Stimulated activated CD4-positive, alpha-beta T cell treated with anti-CD3 and anti-CD28 coated beads, Interleukin-2, amount 100 ng/mL, for 24 hours (primary cell): ENCODE measurements at places on chromosomes 1 and 21.

- DNase-seq = no peak
Observed at GRCh38 chr21:14356746-14357145, 26.2 kb downstream of the HSPA13 start.

GRCh38 chr1:25906644-25907300 lies 553 bp upstream of the STMN1 start:
- DNase-seq = peak; percentile 32

DNA sequence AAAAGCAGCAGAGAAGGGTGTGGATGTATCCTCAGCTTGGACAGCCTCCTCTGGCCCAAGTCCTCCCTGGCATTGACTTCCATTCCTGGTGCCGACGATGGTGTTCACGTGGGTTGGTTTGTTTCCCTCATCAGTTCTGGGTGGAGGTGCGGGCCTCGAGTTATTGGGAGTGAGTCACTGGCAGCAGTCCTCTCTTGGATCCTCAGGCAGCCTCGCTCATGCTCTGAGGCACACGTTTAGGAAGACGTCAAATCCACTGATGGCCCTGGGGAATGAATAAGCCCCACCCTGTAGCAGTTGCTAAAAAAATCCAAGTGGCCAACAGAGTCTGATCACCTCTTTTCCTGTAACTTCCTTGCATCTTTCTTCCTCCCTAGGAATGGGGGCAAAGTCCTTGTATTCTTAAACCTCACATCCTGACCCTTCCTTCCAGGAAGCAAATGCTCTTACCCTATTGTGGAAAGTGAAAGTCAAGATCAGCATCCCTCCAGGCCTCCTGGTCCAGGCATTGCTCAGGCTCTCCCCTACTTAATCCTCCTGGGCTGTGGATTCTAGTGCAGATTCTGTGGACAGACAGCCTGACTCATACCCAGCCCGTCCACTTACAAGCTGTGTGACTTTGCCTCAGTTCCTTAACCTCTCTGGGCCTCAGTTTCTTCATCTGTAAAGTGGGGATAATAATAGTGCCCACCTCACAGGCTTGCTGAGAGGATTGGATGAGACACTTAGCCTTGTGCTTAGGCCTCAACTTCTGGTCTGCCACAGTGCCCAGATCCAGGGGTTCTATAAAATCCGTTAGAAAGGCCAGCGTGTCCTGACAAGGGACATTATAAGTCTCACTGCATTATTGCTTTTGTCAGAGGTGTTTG lies 111.1 kb downstream of the TLR5 start:
- no peak for DNase-seq

DNA sequence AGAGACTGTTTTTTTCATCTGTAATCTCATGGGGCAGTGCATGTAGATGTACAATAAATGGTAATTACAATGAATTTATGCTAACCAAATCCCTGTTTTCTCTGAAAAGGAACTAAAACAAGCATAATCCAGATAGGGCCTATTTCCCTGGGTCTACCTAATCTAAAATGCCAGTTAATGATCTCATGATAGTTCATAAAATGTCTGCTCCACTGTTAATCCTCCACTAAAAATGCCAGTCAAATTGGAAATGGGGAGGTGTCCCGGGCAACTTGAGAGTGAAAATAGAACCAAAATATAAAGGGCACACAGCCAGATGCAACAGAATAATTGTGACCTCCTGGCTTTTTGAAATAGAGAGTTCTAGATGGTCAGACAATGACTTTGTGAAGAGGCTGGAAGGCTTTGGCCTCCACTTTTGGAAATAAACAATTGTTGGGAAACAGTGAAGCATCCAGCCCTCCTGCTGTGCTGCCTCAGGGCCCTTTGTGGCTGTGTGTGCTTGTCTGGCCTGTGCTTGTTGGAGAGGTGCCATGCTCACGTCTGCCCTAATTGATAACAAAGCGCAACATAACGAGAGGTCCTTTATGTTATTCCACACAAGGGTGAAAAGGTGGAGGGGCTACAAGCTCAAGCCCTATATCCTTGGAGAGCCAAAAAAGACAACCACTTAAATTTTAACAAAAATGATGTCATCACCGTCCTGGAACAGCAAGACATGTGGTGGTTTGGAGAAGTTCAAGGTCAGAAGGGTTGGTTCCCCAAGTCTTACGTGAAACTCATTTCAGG lies 97.7 kb downstream of the ATP5PO start:
- DNase-seq = no peak

- DNase-seq = no peak
Observed at GRCh38 chr21:14767192-14767852, 221.2 kb upstream of the SAMSN1 start.

- DNase-seq = no peak
Observed at GRCh38 chr1:182646739-182647138, 37.6 kb downstream of the RGS8 start.

GRCh38 chr1:156860628-156861423 lies at the start of gene NTRK1:
Gene NTRK1, plus strand, starts transcription at chr1:156860865. Its CDS starts 70 bp downstream, at chr1:156860935.
- DNase-seq = peak; percentile 55

- DNase-seq = no peak
Observed at GRCh38 chr1:20353836-20354235, 63.2 kb downstream of the VWA5B1 start.

DNA sequence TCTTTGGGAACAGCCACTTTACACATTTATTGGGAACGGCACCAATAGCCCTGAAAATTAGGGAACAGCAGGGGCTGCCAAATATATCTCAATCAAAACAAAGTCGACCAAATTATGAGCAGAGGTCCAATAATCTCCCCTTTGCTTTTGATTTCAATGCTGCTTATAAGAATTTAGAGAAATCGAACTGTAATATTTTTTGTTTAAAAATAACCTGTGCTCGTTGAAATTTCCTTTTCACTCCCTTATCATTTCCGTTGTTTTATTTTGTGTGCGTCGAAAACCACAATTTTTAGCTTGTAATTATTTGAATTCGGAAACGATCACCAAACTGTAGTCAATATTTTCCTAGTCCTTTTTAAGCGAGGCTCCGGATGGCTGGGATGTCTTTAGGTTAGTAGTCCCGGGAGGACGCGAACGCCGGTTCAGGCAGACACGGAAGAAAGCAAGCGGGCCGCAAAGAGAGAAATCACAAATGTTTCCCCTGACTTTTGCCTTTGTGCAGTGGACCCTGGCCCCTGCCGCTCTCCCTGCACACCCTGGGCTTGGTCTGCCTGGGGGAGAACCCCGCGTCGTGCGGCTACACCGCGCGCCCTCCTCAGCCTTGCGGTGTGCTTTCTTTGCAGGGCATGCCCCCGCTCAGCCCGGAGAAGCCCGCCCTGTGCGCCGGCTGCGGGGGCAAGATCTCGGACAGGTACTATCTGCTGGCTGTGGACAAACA lies 2.3 kb downstream of the LHX9 start:
- DNase-seq = no peak

GRCh38 chr1:118896416-118896815 lies 91.7 kb downstream of the TBX15 start:
- DNase-seq = no peak

- DNase-seq = peak; percentile 71
Observed at GRCh38 chr1:65148548-65149350, 746 bp downstream of the AK4 start.

GRCh38 chr1:169360415-169360814 lies 7.2 kb downstream of the NME7 start:
- no peak for DNase-seq

- no peak for DNase-seq
Observed at GRCh38 chr1:172112576-172112975, 271.3 kb downstream of the DNM3 start.

GRCh38 chr1:116971258-116971860 lies 30.2 kb upstream of the CD101 start:
- DNase-seq = no peak

DNA sequence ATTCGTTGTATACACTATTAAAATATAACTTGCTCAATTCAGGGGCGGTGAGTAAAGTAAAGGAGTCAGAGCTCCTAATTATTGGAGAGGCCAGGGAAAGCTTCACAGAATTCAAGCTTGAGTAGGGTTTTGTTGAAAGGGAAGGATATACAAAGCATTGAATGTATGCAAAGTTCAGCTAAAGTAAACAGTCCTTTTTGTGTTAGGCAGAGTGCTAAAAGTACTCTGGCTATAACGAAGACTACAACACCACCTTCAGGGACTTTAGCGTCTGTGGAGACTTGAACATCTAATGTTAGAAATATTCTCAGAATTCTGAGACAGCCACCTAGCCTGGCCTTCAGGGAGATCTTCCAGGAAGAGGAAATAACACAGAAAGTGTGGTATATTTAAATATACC lies 1.1 kb downstream of the FALEC start:
- DNase-seq = no peak

- no peak for DNase-seq
Observed at GRCh38 chr1:32736812-32737791, 34.5 kb upstream of the SYNC start.

GRCh38 chr1:158799689-158800088 lies 18.7 kb upstream of the OR6N2 start:
- DNase-seq = no peak

GRCh38 chr1:88891951-88892340 lies 579 bp upstream of the GTF2B start:
- no peak for DNase-seq

GRCh38 chr1:83849191-83850061 lies 149.5 kb downstream of the TTLL7 start:
- DNase-seq = no peak

DNA sequence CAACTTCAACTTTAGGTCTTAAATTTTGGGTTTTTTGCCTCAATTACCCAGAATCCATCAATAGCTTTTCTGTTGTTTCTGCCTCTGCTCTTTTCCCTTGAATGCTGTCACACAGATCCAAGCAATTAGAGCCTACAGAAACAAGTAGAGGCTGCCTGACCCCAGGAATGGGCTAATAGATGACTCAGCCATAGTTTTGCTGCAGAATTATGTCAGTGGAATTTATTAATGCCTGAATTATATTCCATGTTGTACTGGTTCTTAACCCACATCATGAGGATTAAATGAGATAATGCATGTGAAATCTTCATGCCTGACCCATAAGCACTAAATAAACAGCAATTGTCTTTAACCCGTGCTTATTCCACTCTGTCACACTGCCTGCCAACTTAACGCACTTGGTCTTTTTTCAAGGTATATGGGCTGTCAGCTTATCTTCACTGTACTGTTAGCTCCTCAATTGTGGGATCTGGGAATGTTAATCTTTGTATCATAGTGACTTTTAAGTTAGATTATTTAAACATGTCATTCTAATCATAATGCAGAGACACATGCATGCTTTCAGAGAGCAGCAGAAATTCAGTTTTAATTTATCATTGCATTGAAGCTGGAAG lies 213.3 kb downstream of the ROR1 start:
- DNase-seq = no peak

DNA sequence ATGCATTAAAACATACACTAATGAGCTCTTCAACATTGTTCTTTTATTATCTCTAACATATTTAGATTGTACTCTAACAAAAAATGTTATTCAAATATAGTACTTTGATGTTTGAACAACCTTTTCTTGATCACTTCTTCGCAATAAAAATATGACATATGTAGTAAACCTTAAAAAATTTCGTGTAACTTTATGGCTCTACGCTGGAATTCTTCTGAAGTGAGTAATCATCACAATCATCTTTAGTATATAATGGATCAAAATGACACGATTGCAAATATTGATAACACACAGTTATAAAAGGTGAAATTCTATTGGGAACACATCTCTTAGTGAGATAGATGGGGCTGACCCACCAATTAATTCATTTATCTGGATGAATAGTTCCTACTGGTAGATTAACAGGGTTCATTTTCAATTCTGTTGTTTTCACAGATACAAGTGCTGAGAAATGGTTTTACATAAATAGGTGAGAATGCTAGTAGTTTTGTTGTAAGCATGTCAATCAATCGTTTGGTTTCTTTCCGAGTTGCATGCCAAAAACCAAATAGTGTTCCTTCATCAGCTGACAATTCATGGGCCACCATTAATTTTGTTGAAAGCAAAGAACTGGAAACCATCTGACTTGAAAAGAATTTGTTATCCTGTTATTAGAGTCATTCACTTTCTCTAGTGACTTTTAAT lies 1.5 kb upstream of the ZMPSTE24 start:
- no peak for DNase-seq

GRCh38 chr21:28805885-28806284 lies 186.8 kb downstream of the LTN1 start:
- no peak for DNase-seq

DNA sequence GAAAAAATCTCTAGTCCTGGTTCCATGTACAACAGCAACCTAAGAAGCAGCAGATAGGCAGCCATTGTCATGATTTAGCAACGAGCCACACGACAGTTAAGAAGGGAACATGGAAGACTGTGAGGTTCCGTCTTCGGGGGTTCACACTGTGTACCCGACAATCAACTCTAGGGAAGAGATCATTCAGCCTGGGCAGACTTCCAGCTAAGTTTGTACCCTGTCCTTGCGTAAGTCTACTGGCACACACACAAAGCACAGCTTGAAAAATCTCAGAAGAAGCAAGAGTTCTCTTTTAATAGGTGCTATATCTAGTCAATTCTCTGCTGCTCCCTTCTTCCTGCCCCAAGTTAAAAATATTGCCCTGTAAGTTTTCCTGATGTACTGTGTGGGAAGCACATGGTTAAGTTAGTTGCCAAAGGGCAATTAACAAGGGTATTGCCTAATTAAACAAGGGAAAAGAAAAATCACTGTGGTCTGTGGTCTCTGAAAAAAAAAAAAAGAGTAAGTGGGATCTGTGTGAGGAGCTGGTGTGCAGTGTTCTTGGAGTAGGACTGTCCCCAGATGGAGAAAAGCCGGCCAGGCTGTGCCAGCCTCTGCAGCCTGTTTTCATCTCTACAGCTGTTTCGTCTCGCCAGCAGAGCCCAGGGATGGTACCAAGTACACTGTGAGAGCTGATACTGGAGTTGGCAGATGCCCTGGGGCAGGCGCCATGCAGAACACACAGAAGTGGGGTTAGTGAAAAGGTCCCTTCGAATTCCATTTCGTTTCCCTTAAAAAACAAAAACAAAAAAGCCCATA lies 6.4 kb upstream of the MYBPHL start:
- no peak for DNase-seq

DNA sequence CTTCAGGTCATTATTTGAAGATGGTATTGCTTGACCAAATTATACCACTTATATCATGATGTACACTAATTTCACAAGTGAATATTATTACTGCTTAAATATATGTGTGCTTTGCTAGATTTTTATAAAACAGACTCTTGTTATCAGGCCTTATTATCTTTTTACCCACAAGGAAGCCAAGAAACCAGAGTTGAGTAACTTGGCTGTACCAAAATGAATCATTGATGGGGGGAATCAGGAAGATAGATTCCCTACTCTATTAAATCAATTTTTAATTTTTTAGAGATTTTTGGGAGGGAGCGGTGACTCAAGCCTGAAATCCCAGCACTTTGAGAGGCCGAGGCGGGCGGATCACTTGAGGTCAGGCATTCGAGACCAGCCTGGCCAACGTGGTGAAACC lies 16.0 kb upstream of the SCCPDH start:
- no peak for DNase-seq
